ENCODE measurements at places on chromosomes 12 and 14. TPM values are rescaled to one million over a fixed set of nuclear protein-coding genes. Genes with fewer than 3 reads are reported as not detected.

Gene METTL17
- 105 TPM for total RNA-seq

Gene TAC3
- 0.27 TPM for total RNA-seq

Gene DYRK2
- total RNA-seq, result 31.3 TPM

Gene C12orf56
- not detected for total RNA-seq

Gene SLC2A14
- 0.17 TPM for total RNA-seq

Gene RBP5
- total RNA-seq, result 0.19 TPM

Gene AP1G2
- 136 TPM for total RNA-seq

Gene MYRFL
- not detected for total RNA-seq

Gene ERP27
- total RNA-seq, result 0.76 TPM

Gene BCL7A
- total RNA-seq, result 4.0 TPM

Gene PRB2
- not detected for total RNA-seq

Gene LRRIQ1
- not detected for total RNA-seq

Gene POLE2
- total RNA-seq, result 44.4 TPM
